Nasal cavity respiratory epithelium epithelial cell of viscerocranial mucosa (primary cell): ENCODE measurements at places on chromosomes 12 and 14. TPM values are rescaled to one million over a fixed set of nuclear protein-coding genes. Genes with fewer than 3 reads are reported as not detected.

Gene TAS2R7
- total RNA-seq = not detected in 2 replicates

Gene ATP2A2
- 234 and 432 TPM in 2 replicates for total RNA-seq

Gene KLHDC1
- total RNA-seq = 0.68 and 1.2 TPM in 2 replicates

Gene WSCD2
- not detected in 2 replicates for total RNA-seq

Gene DDX51
- 8.2 and 9.1 TPM in 2 replicates for total RNA-seq

Gene SPIC
- total RNA-seq = not detected in 2 replicates

Gene SCN8A
- 0.64 and 2.7 TPM in 2 replicates for total RNA-seq

Gene GZMH
- total RNA-seq = not detected in 2 replicates

Gene CCDC175
- total RNA-seq = not detected in 2 replicates

Gene TBK1
- 22.9 and 25.4 TPM in 2 replicates for total RNA-seq

Gene SLC4A8
- 0.14 and 0.68 TPM in 2 replicates for total RNA-seq

Gene MYF6
- not detected in 2 replicates for total RNA-seq

Gene PTPN6
- 12.3 and 17.4 TPM in 2 replicates for total RNA-seq

Gene CLEC1B
- total RNA-seq = not detected in 2 replicates

Gene ZFP36L1
- 19.1 and 161 TPM in 2 replicates for total RNA-seq

Gene RFLNA
- 0.34 and 4.0 TPM in 2 replicates for total RNA-seq

Gene IL23A
- total RNA-seq = 0.21 and 0.34 TPM in 2 replicates

Gene LRIG3
- total RNA-seq = 34.2 and 66.0 TPM in 2 replicates

Gene TSPAN19
- total RNA-seq = not detected in 2 replicates

Gene ASCL1
- total RNA-seq = not detected in 2 replicates

Gene WDR89
- 21.1 and 21.9 TPM in 2 replicates for total RNA-seq

Gene ADAMTS20
- not detected in 2 replicates for total RNA-seq

Gene STYK1
- total RNA-seq = 1.4 and 2.8 TPM in 2 replicates

Gene BTBD7
- total RNA-seq = 30.4 and 32.1 TPM in 2 replicates

Gene RIC8B
- 3.8 and 11.1 TPM in 2 replicates for total RNA-seq

Gene LMO3
- total RNA-seq = 0.07 and 0.34 TPM in 2 replicates

Gene NT5DC3
- 17.8 and 19.0 TPM in 2 replicates for total RNA-seq

Gene SRRM4
- total RNA-seq = not detected in 2 replicates

Gene SERPINA1
- under 0.01 and 9.6 TPM in 2 replicates for total RNA-seq

Gene CPNE6
- total RNA-seq = not detected in 2 replicates

Gene FOXM1
- total RNA-seq = 0.07 and 1.0 TPM in 2 replicates

Gene OR6C6
- total RNA-seq = not detected in 2 replicates

Gene KIF5A
- under 0.01 and 0.21 TPM in 2 replicates for total RNA-seq

Gene POTEG
- not detected in 2 replicates for total RNA-seq

Gene PLEKHH1
- total RNA-seq = 2.7 and 5.5 TPM in 2 replicates

Gene FGF23
- not detected in 2 replicates for total RNA-seq

Gene TIMELESS
- 6.8 and 7.1 TPM in 2 replicates for total RNA-seq

Gene TXNRD1
- 135 and 151 TPM in 2 replicates for total RNA-seq

Gene OR4Q3
- total RNA-seq = not detected in 2 replicates

Gene TAS2R46
- total RNA-seq = 0.34 and 5.1 TPM in 2 replicates

Gene GRIN2B
- total RNA-seq = under 0.01 TPM in 2 replicates

Gene PNN
- total RNA-seq = 15.4 and 33.5 TPM in 2 replicates

Gene NKX2-1
- not detected in 2 replicates for total RNA-seq

Gene HOXC10
- total RNA-seq = not detected in 2 replicates

Gene CFAP73
- total RNA-seq = not detected in 2 replicates

Gene PIK3C2G
- total RNA-seq = 0.28 and 1.7 TPM in 2 replicates

Gene CCDC198
- total RNA-seq = not detected in 2 replicates

Gene ENDOU
- total RNA-seq = under 0.01 TPM in 1 of 2 replicates, not detected in the other

Gene FSCB
- not detected in 2 replicates for total RNA-seq

Gene FOXG1
- 0.34 and 3.7 TPM in 2 replicates for total RNA-seq

Gene NPFF
- total RNA-seq = not detected in 2 replicates

Gene ALX1
- total RNA-seq = under 0.01 and 0.14 TPM in 2 replicates

Gene PLEKHG7
- total RNA-seq = 0.28 TPM in 1 of 2 replicates, not detected in the other
